ENCODE measurements at places on chromosomes 11 and 22.

DNA sequence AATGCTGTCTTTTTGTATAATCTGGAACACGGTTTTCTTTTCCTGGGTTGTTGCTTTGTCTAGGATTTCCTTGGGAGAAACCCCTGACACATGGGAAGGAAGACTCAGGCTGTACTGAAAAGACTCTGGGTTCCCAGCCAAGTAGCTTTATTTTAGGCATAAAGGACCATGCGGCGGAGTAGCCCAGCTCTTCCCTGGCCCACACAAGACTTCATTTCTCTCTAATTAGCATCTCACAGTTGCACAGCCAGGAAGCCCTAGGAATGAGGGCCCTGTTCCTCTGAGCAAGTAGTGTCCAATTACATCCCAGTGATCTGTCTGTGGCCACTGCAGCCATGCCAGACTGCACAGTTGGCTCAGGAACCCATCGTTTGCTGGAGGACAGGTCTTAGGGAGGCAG, 319.5 kb downstream of the TENM4 start:
- no peak for DNase-seq

GRCh38 chr11:10450462-10451425, 4.3 kb upstream of the AMPD3 start:
- no peak for DNase-seq

GRCh38 chr11:101476191-101476590, 107.6 kb downstream of the TRPC6 start:
- no peak for DNase-seq

- DNase-seq, result no peak
These were observed 12.3 kb upstream of the TUB start for GRCh38 chr11:8068605-8069221.

- peak; percentile 60 for DNase-seq
These were observed 14.5 kb upstream of the DGKZ start for GRCh38 chr11:46332568-46333393.

- DNase-seq, result no peak
These were observed 9.3 kb upstream of the MIAT start for GRCh38 chr22:26648011-26648497.

- DNase-seq, result no peak
These were observed 1.9 kb downstream of the C11orf21 start for GRCh38 chr11:2299773-2300172.

DNA sequence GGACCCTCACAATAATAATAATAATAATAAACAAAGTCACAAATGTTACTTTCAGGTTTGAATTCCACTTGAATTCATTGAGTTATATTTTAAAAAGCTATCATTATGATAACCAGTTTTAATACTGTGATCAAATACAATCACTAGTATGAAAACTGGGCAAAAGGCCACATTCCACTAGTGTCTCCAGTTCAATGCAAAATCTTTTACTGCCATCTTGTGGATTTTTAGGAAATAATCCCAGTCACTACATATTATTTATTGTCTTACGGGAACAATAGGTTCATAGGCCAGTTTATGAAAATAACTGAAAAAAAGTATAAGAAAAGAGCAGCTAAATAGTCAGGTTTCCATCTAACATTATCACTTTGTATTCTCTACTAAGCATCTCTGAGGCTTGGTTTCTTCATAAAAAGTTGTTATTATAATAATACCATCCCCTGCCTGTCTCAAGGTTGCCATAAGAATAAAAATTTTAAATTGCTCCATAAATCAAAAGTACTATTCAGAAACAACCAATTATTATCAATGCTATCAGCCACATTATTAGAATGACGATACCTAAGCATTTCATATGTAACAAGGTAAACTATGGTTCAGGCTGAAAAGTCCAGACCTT, 533.9 kb upstream of the CCDC90B start:
- no peak for DNase-seq

GRCh38 chr11:118283756-118284350, 19.8 kb upstream of the MPZL2 start:
- DNase-seq, result no peak

DNA sequence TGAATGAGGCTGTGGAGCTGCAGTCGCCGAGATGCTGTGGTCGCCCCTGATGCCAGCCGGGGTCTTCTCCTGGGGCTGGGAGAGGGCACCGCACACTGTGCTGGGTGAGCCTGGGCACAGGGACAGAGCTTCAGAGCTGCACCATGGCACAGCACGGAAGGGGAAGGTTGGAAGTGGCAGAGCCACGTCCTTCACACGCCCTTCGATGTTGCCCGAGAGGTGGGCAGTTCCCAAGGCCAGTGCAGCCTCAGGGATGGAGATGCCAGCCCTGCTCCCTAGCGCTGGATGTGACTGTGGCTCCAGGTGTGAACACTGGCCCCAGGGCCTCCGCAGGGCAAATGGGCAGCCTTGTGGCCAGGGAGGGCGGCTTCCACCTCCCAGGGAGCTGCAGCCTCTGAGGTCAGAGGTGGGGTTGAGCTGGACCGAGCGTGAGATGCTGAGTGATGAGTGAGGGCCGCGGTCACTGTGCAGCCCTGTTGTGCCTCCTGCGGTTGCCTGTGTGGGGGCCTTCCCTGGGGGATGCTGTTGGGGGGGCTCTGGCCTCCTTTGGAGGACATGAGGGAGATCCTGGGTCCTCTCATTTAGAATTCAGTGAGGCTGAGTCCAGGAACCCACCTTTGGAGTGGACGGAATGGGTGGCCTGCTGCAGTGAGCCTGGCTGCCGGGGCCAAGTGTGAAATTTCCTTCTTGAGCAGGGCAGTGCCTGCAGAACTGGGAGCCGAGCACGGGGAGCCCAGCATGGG, 1090.0 kb downstream of the BRD1 start:
- no peak for DNase-seq

Measured in stimulated activated CD4-positive, alpha-beta T cell treated with anti-CD3 and anti-CD28 coated beads, TNF-alpha, amount 100 ng/mL, for 24 hours (primary cell).